ENCODE measurements at places on chromosomes 2 and 18.

- no peak for DNase-seq
These were observed 224.6 kb downstream of the NAPG start for GRCh38 chr18:10750191-10751035.

GRCh38 chr2:99852956-99853355, 289.4 kb downstream of the AFF3 start:
- DNase-seq = no peak

DNA sequence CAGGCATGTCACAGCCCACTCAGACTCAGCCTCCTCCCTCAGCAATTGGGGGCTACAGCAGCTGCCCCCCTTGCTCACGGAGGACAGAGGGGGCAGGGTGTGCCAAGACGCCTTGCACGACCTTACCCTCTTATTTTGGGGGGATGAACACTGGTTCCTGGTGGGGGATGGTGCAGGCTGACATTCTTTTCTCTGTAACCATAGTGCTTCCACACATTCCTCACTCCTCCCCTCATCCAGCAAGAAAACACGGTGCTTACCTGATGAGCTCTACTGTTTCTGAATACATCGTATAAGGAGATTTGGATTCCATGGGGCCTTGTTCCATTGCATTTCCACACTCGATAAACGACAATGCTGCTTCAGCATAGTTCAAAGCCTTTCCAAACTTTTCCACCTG, 75.4 kb upstream of the REV1 start:
- no peak for DNase-seq

DNA sequence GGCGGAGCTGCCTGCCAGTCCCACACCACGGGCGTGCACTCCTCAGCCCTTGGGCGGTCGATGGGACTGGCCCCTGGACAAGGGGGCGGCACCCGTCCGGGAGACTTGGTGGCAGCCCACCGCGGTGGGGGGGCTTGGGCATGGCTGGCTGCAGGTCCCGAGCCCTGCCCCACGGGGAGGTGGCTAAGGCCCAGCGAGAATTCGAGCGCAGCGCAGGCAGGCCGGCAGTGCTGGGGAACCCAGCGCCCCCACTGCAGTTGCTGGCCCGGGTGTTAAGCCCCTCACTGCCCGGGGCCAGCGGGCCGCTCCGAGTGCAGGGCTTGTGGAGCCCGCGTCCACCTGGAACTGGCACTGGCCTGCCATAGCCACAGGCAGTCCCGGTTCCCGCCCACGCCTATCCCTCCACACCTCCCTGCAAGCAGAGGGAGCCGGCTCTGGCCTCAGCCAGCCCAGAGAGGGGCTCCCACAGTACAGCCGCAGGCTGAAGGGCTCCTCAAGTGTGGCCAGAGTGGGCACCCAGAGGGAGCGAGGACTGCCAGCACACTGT, 742.9 kb upstream of the DDX18 start:
- no peak for DNase-seq

- DNase-seq = no peak
These were observed 40.7 kb downstream of the ONECUT2 start for GRCh38 chr18:57475903-57476302.

- DNase-seq = no peak
These were observed 53.2 kb downstream of the CIB4 start for GRCh38 chr2:26587994-26588393.

GRCh38 chr18:11669271-11669947, 19.7 kb upstream of the GNAL start:
- DNase-seq = no peak

- DNase-seq = no peak
These were observed 511.0 kb upstream of the CDH7 start for GRCh38 chr18:65239787-65240186.

DNA sequence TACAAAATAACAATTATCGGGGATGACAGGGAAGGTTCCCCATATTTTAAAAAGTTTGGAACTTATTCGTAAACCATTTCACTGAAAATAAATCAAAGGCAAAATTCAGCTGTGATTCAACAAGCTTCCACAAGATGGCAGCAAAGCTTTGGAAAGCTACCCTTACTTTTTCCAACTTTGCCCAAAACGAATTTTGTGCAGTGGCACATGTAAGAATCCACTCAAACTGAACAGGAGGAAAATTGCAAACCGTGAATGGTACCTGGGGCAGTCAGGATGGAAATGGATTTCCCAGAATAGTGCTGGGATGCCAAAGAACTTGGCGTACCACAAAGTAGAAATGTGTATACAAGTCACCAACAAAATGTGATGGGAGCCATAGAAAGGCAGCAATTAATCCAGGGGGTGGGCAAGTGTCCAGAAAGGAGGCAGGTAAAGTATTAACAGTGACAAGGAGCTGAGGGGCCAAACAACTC, 10.7 kb downstream of the RPL31 start:
- DNase-seq = no peak
